IPS-NIHi11 (cell line): ENCODE measurements at places on chromosomes 11 and 22.
A peak's percentile ranks its signal among the peaks of the same experiment; 100 is the strongest.

GRCh38 chr11:73317373-73317772 is 9.3 kb downstream of the ARHGEF17 start:
- DNase-seq, result no peak

DNA sequence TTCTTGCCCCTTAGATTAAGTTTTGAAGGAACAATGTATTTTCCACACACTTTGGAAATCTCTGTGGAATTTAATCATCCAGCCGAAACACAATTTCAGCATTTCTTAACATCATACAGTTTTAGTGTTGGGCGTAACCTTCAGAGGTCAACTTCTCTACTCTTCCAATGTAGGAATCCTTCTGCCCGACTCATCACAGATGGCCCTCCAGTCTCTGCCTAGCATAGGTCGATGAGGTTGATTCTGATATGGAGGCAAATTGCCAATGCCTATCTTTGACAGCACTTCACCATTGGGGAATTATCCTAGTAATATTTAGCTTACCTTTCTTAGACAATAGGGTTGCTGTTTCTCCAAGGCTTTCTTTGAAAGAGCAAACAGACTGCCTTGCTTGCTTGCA is 175.7 kb upstream of the TTC12 start:
- DNase-seq, result no peak

GRCh38 chr11:2869134-2869526 is 16.4 kb downstream of the CDKN1C start:
- no peak for DNase-seq

GRCh38 chr11:100964435-100964834 is 165.2 kb downstream of the PGR start:
- DNase-seq, result no peak

GRCh38 chr22:27726331-27726685 is 75.2 kb downstream of the MN1 start:
- DNase-seq, result no peak

- no peak for DNase-seq
These were observed 9.4 kb downstream of the ADAMTS15 start for GRCh38 chr11:130457623-130458409.

DNA sequence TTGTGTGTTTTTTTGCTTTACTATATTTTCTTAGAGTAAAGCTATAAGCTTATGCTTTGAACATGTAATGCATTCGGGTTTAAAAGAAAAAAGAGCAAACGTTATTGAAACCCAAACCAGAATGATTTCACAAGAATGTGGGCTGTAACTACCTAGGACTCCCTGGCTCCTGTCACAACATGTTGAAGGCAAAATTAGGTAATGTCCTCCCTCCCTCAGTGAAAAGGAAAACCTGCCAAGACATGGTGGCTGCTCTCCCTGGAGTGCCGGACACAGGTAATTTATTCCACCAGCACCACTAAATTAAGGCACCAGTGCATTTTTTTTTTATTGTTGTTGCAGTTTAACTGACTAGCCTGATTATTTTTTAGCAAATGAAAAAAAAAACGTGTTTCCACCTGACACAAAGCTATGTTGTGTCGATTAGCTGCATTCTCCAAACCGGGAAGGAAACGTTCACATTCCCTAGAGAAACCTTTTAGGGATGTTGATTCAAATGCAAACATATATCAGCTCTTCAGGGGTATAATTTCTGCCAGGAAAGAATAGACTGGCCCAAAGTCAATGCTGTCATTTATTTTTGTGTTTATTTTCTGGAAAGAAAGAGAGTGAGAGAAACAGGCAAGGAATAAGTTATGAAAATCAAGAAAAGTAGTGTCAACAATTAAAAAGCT is 134.6 kb downstream of the CCDC34 start:
- DNase-seq, result no peak

- DNase-seq, result no peak
These were observed 24.6 kb upstream of the RTL6 start for GRCh38 chr22:44522526-44523170.

- DNase-seq, result no peak
These were observed 191.9 kb downstream of the NELL1 start for GRCh38 chr11:20861322-20861721.

DNA sequence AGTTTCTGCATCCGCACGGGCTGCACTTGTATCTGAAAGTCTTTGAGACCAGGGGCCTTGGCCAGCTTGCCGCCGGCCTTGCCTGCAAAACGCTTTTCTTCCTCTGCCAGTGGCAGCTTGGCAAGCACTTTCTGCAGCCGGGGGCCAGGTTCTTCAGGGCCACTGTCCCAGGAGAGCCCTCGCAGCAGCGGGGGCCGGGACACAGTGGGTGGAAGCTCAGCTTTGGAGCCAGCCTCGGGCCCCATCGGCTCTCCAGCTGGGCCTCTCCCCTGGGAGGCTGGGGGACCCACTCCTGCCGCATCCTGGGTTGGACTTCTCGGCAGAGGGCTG is 57.5 kb upstream of the LYVE1 start:
- DNase-seq, result no peak

- no peak for DNase-seq
These were observed 75.1 kb downstream of the INSC start for GRCh38 chr11:15189641-15190365.

DNA sequence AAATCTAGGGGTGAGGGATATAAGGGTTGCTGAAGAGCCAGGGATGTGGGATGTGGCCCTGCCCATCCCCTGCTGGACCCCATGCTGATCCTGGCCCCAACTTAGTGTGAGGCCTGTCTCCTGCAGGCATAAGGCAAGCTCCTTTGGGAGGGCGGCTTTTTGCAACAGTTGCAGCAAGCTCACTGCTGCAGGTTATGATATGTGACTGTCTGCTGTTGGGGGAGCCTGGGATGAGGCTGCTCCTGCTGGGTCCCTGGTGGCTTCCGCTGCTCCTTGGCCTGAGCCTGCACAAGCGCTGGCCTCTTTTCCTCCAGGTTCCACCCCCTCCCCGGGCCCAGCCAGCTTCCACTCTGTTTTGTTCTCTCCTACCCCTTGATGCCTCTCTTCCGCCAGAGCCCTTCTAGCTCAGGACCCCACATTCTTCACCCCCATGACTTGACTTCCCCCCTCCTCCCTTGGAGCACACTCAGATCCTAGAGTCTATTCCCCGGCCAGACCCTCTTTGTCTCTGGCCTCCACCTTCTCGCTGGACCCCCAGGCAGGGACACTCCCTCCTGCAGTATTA is 35.0 kb upstream of the SYT13 start:
- DNase-seq, result no peak

GRCh38 chr11:111378185-111378860 is 752 bp downstream of the POU2AF1 start:
- no peak for DNase-seq

DNA sequence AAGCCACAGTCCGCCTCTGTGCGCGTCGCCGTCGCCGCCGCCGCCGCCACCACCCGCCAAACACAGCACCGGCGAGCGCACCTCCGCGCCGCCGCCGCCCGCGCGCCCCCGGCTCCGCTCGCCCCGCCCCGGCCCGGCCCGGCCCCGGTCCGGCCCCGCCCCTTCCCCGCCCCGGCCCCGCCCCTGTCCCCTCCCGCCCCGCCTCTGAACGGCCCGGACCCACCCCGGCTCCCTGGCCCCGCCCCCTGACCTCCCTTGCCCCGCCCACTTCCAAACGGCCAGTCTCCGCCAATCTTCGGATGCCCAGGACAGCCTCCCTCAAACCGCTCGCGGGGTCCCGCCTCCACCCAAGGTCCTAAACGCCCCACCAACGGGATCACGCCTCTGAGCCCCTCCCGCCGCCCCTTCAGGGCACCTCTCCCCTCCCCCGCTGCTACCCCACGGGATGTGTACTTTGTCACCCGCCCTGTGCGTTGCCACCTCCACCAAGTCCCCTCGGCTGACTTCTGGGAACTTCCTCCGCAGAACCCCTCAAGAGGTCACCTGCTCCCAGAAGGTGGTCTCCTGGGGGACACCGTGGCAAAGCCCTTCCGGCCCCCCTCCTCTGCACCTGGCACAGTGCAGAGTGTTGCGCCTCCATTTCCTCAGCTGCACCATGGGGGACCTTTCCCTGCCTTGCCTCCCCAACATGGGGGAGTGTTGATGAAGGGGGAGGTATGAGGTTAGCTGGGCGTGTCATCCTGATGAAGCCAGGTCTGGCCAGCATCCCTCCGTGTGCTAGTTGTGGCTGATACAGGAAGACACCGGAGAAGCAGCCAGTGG is at the start of gene KIAA0930:
KIAA0930 (minus strand) TSS at position 85 of the 822 bp plus-strand sequence. CDS start 191 bp downstream, outside the sequence.
- DNase-seq, result peak; percentile 97

- no peak for DNase-seq
These were observed 1.0 kb upstream of the TOB2 start for GRCh38 chr22:41447435-41448188.

DNA sequence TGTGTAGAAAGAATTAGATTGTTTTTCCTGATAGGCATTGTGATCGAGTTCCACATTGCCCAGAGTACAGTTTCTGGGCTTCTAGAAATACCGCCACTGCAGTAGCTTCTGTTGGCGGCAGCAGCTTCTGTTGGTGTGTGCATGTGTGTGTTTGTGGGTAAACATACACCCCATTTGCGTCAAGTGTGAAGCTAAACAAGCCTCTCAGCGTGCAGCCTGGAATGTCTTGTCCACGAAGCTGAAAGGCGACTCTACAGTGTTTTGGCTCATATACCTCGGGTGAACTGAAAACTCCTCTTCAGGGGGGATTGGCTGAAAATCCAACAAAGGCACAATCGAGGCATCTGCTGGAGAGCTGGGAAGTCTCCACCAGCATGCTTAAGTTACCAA is 112.0 kb upstream of the E2F8 start:
- no peak for DNase-seq
